ENCODE measurements at places on chromosomes 3 and 15.

DNA sequence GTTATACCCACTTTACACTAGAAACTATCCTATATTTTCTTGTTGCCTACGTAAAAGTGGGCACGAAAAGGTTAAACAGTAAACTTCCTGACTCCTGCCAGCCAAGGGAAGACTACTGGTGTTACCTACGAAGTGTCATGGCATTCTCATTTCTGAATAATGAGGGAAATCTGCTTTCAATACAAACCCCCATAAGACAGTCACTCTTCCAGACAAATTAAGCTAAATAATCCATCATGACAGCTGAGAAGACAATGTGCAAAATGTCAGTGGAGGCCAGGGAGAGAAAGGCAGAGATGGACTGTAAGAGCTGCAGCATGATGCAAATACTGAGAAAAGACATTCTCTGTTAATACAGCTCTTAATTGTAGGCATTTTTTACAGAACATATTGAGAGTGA, 136.5 kb downstream of the SERPINI1 start:
- DNase-seq: no peak

GRCh38 chr15:77632534-77633133, at the start of gene LINGO1:
TSS of gene LINGO1 (minus strand) at chr15:77632912. CDS start at chr15:77632315, 597 bp downstream.
- DNase-seq: peak; percentile 79

DNA sequence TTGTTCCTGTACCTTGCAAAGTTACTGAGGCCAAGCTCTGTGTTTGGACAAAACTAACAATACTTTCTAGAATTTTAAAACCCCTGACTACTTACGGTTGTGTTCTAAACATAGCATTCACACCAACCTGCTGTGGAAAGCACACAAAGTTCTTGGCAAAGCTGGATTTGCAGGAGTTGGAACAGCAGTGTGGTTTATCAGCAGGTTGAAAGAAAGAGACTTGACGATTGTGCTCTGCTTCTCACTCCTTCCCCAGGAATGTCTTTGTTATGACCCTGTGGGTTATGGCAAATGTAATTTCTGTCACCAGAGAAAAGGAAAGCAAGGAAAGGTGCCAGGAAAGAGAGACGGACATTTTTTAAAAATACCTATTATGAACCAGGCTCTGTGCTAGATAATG, 165.5 kb upstream of the TGFBR2 start:
- no peak for DNase-seq

DNA sequence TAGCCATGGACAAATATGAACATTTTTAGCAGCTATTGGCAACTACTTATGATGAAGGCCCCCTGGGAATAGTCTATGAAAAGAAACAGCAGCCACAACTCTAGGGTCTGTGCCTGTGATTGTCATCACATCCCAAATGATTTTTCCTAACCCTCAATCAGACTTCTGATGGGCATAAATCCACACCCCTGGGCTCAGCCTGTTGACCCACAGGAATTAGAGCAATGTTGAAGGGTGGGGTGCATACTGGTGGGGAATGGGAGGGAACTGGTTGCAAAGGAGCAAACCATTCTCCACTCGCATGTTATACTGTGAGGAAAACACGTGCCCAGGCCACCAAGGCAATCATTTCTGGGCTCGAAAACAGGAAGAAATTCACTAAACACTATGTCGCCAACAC, 106.5 kb upstream of the CTNNB1 start:
- no peak for DNase-seq

GRCh38 chr3:159252274-159252673, 450.4 kb downstream of the MFSD1 start:
- no peak for DNase-seq

DNA sequence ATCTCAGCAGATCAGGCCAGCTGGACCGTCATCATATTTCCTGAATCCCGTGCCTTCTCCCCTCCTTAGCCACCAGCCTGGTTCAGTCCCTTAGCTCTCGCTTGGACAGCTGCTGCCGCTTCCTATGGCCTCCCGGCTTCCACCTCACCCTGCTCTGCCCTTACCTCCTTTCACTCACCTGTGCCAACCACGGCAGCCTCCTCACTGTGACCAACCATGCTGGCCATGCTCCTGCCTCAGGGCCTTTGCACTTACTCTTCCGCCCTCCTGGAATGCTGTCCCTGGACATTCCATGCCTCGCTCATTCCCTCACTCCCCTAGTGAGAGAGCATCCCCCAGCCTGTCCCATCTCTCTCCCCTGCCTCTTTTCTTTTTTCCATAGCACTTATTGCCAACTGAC, 19.2 kb downstream of the GRIP2 start:
- no peak for DNase-seq

DNA sequence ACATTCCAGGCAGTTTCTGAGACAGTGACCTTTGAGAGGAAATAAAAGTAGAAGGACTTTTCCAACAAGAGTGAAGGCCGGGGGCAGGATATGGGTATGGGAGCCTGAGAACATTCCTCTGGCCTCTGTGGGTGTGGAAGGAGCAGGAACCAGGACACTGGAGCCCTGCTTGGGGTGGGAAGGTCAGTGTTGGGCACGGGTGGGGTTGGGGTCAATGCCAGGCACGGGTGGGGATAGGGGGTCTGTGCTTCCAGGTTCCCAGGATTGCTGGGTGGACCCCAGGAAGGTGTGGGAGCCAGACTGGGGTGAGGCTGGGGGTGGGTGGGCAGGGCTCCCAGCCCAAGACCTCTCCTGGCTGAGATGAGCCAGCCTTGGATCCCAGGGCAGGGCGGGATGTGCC, 163.5 kb downstream of the NSMCE3 start:
- no peak for DNase-seq
